H1 (cell line): ENCODE measurements at places on chromosomes 7 and 10.

GRCh38 chr7:106813705-106814305 is 51.3 kb upstream of the PIK3CG start:
- H3K4me1 ChIP-seq = no peaks in the 10 kb centered on the region
- no peaks in the 10 kb centered on the region for H3K27me3 ChIP-seq
- no peak for DNase-seq
- H3K27ac ChIP-seq = no peak overlapping the region
- H3K4me3 ChIP-seq = no peak overlapping the region

DNA sequence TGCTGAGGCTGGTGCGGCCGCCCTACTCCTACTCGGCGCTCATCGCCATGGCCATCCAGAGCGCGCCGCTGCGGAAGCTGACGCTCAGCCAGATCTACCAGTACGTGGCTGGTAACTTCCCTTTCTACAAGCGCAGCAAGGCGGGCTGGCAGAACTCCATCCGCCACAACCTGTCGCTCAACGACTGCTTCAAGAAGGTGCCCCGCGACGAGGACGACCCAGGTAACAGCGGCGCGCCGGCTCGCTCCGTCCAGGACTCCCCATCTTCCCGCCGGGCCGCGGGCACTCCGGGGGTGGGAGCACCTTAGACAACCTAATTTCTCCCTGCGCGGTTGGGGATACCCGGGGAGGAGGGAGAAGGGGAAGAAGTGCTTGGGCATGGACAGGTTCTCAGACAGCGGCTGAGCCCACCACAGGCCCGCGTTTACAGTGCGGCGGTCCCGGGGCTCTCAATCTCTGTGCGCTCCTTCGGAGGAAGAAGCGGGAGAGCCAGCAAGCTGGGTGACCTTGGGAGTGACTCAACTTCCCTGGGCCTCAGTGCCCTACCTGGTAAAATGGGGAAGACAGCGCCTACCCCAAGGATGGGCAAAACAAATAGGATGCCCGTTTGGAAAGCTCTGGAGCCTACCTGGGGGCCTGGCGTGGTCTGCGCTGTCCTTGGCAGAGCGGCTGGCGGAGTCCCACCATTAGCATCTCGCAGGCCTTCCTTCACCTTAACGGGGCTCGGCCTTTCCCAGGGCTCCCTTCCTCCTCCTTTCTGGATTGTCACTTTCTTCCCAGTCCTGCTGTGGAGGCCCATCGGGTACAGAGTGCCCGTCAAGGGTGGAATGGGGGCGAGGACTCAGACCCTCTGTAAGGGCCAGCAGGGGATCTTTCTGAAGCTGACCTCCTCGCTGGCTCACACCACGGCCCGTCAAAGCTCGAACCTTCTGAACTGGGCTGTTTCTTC is 852 bp downstream of the FOXI2 start:
- H3K36me3 ChIP-seq = 0 out of 2 replicates have a peak, but pooled peaks cover 3% of the 10 kb centered on the region
- peaks cover 67% of the 10 kb centered on the region for H3K27me3 ChIP-seq
- DNase-seq = peak; percentile 62
- H3K27ac ChIP-seq = no peak overlapping the region

GRCh38 chr7:158001621-158002320 is 585.9 kb downstream of the PTPRN2 start:
- H3K36me3 ChIP-seq = no peaks in the 10 kb centered on the region
- no peak overlapping the region for H3K4me3 ChIP-seq
- no peak overlapping the region for H3K27ac ChIP-seq

- H3K4me3 ChIP-seq = no peak overlapping the region
- no peak overlapping the region for H3K27ac ChIP-seq
- H3K27me3 ChIP-seq = no peaks in the 10 kb centered on the region
- no peaks in the 10 kb centered on the region for H3K36me3 ChIP-seq
- H3K4me1 ChIP-seq = no peaks in the 10 kb centered on the region
- DNase-seq = no peak
Observed at GRCh38 chr7:5510426-5511045, 86.9 kb upstream of the TNRC18 start.

DNA sequence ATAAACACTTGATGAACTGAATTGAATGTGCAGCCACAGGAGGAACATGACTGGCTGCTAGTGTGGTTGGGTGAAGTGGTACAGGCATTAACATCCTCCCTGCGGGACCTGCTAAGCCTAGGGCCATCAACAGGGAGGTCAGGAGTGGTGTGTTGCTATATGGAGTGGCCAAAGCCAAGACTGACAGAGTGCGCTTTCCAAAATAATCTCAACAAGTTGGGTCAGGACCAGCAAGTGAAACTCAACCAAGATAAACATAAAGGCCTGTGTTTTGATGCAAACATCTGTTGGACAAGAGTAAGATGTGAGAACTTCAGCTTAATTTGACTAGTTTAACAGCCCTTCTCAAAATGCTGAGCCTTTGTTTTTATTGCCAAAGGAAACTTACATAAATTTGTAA is 97.7 kb downstream of the WDFY4 start:
- no peaks in the 10 kb centered on the region for H3K4me1 ChIP-seq
- peak; percentile 26 for DNase-seq
- H3K27ac ChIP-seq = no peak overlapping the region
- H3K27me3 ChIP-seq = no peaks in the 10 kb centered on the region
- no peak overlapping the region for H3K4me3 ChIP-seq
- no peaks in the 10 kb centered on the region for H3K36me3 ChIP-seq

- H3K36me3 ChIP-seq = no peaks in the 10 kb centered on the region
- no peak for DNase-seq
- H3K27me3 ChIP-seq = no peaks in the 10 kb centered on the region
- no peaks in the 10 kb centered on the region for H3K4me1 ChIP-seq
- H3K27ac ChIP-seq = no peak overlapping the region
Observed at GRCh38 chr10:129396021-129396722, 70.9 kb upstream of the MGMT start.

- H3K4me3 ChIP-seq = no peak overlapping the region
- H3K4me1 ChIP-seq = peaks cover 26% of the 10 kb centered on the region
- H3K36me3 ChIP-seq = peaks cover 25% of the 10 kb centered on the region
- no peak for DNase-seq
- H3K27ac ChIP-seq = no peak overlapping the region
Observed at GRCh38 chr10:113045147-113046055, 95.4 kb downstream of the TCF7L2 start.

DNA sequence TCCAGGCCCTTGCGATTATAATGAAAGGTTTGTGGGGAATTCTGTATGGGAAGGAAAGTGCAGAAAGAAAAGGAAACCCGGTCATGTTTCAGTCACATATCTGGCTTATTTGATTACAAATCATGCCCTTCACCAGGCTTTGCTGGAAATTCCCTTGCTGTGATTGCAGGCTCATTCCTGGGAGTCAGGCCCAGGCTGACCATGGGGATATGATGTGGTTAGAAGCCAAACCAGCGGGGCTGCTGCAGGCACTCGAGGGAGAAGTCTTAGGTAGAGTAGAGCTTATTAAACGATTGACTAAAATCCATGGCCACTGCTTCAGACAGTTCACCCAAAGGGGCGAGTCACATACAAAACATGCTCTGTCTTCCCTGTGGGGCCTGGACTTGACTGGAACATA is 16.2 kb downstream of the PKD1L1 start:
- H3K27me3 ChIP-seq = no peaks in the 10 kb centered on the region
- no peaks in the 10 kb centered on the region for H3K36me3 ChIP-seq
- no peaks in the 10 kb centered on the region for H3K4me1 ChIP-seq
- H3K27ac ChIP-seq = no peak overlapping the region
- H3K4me3 ChIP-seq = no peak overlapping the region

- no peaks in the 10 kb centered on the region for H3K36me3 ChIP-seq
- H3K4me3 ChIP-seq = no peak overlapping the region
- H3K4me1 ChIP-seq = peaks cover 4% of the 10 kb centered on the region
Observed at GRCh38 chr7:67620216-67620933, 623.7 kb downstream of the TYW1 start.

DNA sequence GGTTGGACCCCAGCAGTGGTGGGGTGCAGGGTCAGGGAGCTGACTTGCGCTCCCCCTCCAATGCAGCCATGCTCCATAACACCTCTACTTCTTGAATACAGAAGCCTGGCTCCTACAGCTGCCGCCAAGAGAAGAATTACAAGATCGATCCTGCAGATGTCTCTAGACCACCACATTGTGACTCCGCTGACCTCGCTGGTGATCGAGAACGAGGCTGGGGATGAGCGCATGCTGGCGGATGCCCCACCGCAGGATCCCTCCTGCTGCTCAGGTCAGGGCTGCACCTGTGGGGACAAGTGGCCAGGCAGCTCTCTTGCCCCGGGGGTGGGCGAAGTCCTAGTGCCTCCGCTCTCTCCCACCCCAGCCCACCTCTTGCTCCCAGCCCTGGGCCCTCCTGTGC is 31.7 kb downstream of the ITIH2 start:
- H3K27me3 ChIP-seq = no peaks in the 10 kb centered on the region
- no peak overlapping the region for H3K4me3 ChIP-seq
- DNase-seq = no peak
- no peaks in the 10 kb centered on the region for H3K4me1 ChIP-seq
- no peak overlapping the region for H3K27ac ChIP-seq

DNA sequence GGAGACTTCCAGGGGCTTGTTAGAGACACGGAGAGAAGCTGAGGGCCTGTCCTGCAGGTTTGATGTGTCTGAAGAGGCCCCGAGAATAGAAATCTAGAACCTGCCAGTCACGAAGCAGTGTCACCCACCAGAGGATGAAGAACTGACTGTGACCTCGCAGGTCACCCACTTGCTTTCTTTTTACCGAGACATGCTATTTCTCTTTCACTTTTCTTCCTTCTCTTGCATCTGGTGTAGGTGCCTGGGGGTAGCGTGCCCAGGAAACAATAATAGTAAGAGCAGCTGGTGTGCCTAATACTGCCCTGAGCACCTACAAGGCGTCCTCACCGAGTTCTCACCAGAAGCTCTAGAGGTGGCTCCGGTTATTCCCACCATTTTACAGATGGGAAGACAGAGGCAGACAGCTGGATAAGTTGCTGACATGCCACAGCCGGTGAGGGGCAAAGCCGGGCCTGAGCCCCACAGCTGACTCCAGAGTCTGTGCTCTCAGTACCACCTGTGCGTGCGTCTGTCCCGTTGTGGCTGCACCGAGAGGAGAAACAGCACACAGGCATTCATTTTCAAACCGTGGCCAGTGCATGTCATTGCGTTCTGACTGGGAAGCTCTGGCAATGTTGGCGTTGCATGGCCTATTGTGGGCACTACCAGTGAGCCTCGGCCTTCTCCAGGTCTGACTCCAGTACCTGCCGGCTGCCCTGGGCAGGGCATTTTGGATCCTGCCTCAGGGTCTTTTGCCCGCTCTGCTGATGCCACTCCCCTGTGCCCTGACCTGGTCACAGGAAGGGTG is 7.8 kb downstream of the CHST3 start:
- no peak for DNase-seq
- H3K27me3 ChIP-seq = no peaks in the 10 kb centered on the region
- H3K4me1 ChIP-seq = no peaks in the 10 kb centered on the region
- H3K4me3 ChIP-seq = no peak overlapping the region
- no peaks in the 10 kb centered on the region for H3K36me3 ChIP-seq

GRCh38 chr10:19977097-19977521 is 160.9 kb downstream of the PLXDC2 start:
- no peaks in the 10 kb centered on the region for H3K36me3 ChIP-seq
- no peak for DNase-seq
- H3K27me3 ChIP-seq = no peaks in the 10 kb centered on the region
- H3K4me3 ChIP-seq = no peak overlapping the region

DNA sequence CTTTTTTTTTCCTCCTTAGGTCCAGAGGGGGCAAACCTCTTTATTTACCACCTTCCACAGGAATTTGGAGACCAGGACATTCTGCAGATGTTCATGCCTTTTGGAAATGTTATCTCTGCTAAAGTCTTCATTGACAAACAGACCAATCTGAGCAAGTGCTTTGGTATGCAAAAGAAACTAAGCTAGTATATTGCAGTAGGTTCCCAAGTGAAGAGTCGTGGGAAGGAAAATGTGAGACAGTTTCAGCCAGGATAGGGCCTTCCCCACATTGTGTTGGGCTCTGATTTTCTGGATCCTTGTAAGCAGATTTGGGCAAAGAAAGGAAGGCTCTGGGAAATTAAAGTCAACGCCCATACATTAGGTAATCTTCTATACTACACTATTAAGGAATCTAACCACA is 285.6 kb downstream of the USP6NL start:
- no peaks in the 10 kb centered on the region for H3K27me3 ChIP-seq
- H3K4me1 ChIP-seq = peaks cover 5% of the 10 kb centered on the region
- no peaks in the 10 kb centered on the region for H3K36me3 ChIP-seq
- DNase-seq = no peak
- no peak overlapping the region for H3K27ac ChIP-seq
- H3K4me3 ChIP-seq = no peak overlapping the region

DNA sequence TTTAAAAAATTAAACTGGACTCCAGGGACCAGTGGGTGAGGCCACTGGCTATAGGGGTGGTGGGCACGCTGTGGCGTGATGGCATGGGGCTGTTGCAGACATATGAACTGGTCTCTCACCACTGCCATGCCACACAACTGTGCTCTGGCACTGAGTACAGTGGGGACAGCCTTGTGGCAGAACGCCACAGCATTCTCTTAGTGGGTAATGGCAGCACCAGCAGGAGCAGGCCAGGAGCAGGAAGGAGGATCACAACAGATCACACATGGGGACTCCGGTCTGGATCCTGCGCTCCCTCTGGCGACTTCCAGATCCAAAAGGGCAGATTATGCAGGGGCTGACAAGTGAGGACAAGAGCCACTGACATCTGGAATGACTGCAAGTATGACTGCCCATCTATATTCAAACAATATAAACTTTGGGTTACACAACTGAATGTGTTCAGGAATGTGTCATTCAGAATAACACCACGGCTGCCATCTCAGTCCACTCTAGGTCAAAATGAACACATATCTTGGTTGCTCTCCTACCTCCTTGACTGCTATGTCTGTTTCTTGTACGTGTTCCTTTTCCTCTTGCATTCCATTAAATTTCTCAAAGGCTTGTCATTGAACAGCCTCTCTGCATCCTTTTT is 176.0 kb downstream of the KMT2E start:
- no peaks in the 10 kb centered on the region for H3K36me3 ChIP-seq
- DNase-seq = no peak
- no peak overlapping the region for H3K4me3 ChIP-seq
- H3K4me1 ChIP-seq = no peaks in the 10 kb centered on the region
- H3K27ac ChIP-seq = no peak overlapping the region

DNA sequence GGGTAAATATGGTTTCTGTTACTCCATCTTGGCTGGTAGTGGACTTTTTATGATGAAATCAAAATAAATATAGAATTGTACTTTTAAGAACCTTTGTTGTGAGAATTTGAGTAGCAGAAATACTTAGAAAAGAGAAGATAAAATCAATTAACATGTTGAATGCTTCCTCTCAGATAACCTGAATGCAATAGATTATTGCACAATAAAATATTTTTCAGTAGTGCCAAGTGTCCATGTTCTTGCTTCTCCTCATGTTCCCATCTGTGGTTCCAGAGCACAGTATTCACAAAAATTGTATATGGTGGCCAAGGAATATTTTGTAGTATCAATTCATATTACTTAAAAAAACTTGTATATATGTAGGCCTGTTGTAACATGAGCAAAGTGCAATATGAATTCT is 45.9 kb upstream of the IFRD1 start:
- no peak overlapping the region for H3K27ac ChIP-seq
- H3K4me1 ChIP-seq = no peaks in the 10 kb centered on the region
- H3K4me3 ChIP-seq = no peak overlapping the region
- H3K36me3 ChIP-seq = no peaks in the 10 kb centered on the region

GRCh38 chr7:22229148-22229547 is 127.8 kb downstream of the RAPGEF5 start:
- no peak overlapping the region for H3K27ac ChIP-seq
- no peaks in the 10 kb centered on the region for H3K36me3 ChIP-seq
- DNase-seq = no peak
- no peaks in the 10 kb centered on the region for H3K27me3 ChIP-seq
- H3K4me3 ChIP-seq = no peak overlapping the region

GRCh38 chr7:105020926-105021325 is 6.9 kb downstream of the KMT2E start:
- no peak overlapping the region for H3K4me3 ChIP-seq
- DNase-seq = no peak
- no peaks in the 10 kb centered on the region for H3K27me3 ChIP-seq
- no peaks in the 10 kb centered on the region for H3K4me1 ChIP-seq
